Occipital lobe (tissue), 3 donors: ENCODE measurements at places on chromosomes 3 and 15. TPM values are rescaled to one million over a fixed set of nuclear protein-coding genes. Genes with fewer than 3 reads are reported as not detected.

- no peak for DNase-seq
Measured at GRCh38 chr15:65381445-65382145, 3.8 kb upstream of the IGDCC3 start.

FBXO40 gene
- 0.31 TPM for total RNA-seq

PFKFB4 gene
- total RNA-seq = 19.2 TPM

UMPS gene
- total RNA-seq = 59.9 TPM

DNA sequence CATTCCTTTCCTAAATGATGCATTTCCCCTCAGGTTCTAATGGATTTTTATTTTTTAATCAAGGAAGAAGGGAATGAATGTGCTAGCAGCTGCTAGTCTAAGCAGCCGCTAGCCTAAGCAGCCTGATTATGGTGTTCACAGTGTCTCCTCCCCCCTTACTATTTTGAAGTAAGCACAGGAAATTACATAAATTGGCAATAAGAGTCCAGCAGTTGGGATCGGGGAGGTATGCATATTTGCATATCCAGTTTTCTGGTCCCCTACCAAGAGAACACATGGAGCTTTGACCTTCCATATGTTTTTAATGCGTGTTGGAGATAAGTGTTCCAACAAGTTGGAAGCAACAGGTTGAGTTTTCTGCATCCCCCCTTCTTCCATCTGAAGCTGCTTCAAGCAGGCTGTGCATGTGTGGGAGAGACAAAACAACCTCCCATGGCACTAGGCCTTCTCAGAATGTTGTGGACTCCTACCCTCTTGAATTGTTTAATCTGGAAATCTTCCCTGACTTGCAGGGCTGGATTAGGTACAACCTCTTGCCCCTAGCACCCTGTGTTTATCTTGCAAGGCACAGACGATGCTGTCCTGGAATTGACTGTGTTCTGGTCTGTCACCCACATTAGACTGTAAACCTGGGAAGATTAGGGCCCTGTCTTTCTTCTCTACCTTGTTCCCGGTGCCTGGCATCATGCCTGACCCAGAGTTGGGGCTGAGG lies 124.8 kb upstream of the LRIG1 start:
- no peak for DNase-seq

DNA sequence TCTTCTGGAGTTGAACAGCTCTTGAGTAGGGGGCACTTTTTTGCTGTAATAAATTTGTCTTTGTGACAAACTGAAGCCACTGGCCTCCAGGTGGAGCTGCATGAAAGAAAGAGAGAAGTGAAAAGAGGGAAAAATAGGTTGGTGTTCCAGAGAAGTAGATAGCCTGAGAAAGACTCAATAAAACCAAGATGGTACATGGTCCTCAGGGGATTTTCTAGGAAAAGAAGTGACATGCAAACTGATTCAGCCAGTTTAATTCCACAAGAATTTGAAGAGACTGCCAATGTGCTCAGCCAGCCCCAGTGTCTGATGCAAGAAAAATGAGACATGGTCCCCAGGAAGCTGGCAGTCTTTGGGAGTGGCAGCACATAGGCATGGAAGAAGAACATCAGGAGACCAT lies 152.7 kb downstream of the CD47 start:
- DNase-seq = no peak

TUSC7 gene
- not detected for total RNA-seq

DNA sequence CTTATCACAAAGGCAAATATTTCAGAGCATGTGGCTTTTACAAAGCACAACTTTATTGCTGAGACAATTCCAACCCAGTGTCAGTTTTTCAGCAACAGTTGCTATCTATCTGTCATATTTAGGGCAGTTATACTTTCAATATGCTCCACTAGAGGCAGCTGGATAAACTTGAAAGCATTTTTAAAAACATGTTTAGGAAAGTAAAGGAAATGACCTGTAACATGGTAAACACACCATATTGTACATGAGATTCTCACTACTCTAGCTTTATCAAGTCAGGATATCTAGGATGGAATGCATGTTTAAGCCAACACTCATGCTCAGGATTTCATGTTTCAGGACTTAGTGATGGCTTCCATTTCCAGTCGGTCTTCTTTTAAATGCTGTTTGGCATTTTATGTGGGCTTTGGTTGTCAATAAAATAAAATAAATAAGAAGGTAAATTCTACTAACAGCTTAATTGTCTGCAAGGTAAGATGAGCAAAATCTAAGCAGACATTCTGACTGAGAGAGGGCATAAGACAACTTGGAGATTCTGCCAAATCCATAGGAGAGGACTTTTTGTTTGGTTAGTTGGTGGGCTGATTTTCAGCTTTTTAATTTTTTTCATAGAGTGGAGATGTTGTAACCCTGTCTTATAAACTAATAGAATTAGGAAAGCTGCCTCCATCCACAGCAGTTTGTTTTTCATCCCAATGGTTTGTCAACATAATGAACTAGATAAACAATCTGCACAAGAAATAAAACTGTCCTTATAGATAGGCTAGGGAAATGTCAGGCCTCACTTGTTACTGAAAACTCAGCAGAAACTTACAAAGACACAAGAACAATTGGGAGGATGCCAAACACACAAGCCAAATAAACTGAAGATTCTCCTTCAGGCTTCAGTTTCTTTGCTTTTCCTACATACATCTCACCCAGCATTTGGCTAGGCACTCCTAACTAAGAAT lies 63.4 kb upstream of the CPB1 start:
- DNase-seq = no peak

DNA sequence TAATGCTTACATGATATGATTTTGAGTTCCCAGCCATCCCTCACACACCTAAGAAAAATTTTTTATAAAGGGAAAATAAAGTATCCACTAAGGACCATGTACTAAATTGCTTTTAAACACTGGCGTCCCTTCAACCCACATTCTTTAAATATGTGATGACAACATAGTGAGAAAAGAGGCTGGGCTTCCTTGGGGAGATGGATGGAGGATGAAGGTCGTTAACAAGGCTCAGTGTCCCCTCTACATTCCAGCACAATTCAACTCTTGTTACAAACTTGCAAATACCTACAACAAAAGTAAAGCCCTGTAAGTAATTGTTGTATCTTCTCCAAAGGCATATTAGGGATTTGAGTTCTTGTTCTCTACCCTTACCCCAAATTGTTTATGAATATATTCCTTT lies 87.2 kb upstream of the SLC4A7 start:
- no peak for DNase-seq

SCN11A gene
- total RNA-seq = 0.31 TPM

CRABP1 gene
- 10.5 TPM for total RNA-seq

- DNase-seq = no peak
Measured at GRCh38 chr3:117005911-117006522, 296.4 kb downstream of the TUSC7 start.

DNA sequence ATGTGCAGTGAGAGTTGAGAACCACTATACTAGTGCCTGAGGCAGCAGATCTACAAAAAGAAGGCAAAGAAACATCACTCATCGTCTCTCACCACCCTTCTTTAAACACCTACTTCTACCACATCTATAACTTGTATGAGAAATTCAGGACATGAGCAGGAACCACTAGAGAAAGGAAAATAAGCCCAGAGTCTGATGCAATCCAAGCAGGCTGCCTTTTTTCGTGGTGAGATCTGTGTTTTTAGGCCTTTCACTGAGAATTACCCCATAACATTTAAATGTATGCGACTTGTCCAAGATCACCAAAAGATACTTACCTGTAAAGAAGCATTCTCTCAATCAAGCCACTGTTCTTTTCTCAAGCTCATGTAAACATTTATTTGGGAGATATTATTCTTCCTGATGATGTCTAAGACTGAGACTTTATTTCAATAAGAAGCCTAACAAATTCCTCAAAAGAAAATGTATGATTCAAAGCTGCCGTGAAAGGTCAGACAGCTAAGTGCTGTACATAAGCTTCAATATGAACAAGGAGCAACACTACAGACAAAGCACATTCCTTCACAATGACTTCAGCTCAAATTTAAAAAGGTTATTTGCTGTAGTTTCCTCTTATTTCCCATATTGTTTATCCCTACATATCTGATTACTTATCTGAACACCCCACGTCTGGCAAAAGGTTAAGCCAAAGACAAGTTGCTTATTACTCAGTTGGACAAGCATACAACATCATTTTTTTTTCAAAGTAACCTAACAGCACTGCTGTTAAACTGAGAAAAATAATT lies 16.5 kb downstream of the SPICE1 start:
- no peak for DNase-seq

- DNase-seq = no peak
Measured at GRCh38 chr3:50246517-50246954, 10.5 kb downstream of the GNAI2 start.
